ENCODE measurements at places on chromosomes 7 and 10.

GRCh38 chr7:118350260-118350659, 125.8 kb downstream of the ANKRD7 start:
- DNase-seq, result no peak

- DNase-seq, result no peak
These were observed 110.2 kb downstream of the TAF3 start for GRCh38 chr10:7928536-7928935.

DNA sequence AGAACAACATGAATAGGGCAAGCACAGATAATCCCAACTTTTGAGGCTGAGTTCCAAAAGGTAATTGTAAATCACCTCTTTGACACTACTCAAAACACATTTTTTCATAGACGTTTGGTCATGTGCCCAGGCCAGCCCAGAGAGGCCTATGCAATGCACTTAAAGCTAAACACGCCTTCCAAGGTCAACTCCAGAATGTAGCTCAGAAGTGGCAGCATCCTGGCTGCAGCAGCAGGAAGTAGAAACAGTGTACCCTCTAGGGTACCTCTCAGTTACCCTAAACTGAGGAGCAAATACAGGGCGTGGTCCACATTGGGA, 58.7 kb downstream of the OSBPL3 start:
- DNase-seq, result no peak

DNA sequence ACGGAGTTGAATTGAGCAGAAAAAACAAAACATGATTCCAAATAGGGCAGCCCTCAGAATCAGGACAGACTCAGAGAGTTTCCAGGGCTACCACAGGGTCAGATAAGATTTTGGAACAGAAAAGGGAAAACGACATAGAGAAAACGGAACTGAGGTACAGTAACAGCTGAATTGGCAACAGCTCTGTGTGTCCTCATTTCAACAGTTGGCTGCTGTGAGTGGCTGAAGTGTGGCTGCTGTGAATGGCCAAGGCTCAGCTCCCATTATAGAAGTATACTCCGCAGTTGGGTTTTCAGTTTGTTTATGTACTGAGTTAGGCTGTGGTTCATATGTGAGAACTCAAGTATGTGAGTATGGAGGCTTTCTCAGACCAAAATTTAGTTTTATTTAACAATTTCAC, 32.0 kb downstream of the ANTXRL start:
- no peak for DNase-seq

DNA sequence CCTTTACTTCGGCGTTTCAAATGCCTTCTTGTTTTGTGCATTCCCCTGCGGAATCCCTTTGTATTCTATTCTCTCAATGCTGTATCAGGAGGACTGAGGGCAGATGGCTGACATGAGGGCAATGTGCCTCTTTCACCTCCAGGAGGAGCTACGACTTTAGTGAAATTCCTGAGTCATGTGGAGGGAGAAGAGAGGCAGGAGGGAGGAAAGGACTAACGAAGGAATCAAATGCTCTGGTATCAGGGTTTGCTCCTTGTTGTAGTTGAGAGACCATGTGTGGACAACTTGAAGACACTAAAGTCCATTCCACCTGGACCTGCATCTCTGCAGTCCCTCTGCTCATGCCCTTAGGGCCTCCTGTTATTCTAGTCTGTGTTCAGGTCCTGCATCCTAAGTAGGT, 40.2 kb upstream of the PRSS58 start:
- no peak for DNase-seq

- DNase-seq, result no peak
These were observed 30.1 kb downstream of the INSIG1 start for GRCh38 chr7:155327590-155328320.

DNA sequence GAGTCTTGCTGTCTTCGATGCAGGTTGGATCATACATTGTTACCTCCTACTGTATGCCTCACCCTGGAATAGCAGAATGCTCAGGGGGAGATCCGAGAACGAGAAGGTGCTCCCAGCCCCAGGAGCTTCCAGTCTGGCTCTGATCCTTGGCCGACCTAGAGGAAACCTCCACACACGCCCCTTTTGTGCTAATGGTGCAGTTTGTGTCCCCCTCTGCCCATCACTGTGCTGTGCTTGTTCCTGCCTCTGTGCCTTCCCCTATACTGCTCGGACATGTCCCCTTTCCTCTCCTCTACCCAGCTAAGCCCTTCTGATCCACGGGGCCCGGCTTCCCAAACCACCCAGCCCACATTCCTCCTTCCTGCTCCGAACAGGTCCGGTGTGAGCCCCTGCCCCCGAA, 32.5 kb downstream of the ZNF775 start:
- DNase-seq, result no peak

DNA sequence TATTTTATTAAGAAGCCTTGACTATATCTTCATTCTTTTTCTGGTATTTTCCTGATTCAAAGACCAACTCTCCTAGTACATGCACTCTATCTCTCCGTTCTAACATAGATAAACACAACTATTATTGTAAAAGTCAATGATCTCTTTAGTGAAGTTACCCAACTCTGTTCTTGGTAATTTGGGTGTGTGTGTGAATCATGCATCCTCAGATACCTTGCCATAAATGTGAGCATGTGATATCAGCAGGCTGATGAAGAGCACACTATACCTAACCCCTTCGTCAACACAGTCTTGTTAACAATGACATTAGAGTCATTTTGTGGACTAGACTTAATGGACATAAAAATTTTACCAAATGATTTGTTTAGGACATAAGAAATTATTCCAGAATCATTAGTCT, 1122.1 kb downstream of the XPNPEP1 start:
- DNase-seq, result no peak

- no peak for DNase-seq
These were observed 152.0 kb downstream of the SVIL start for GRCh38 chr10:29482591-29483431.

All from stimulated activated CD8-positive, alpha-beta memory T cell treated with anti-CD3 and anti-CD28 coated beads, Interleukin-4, amount 100 ng/mL, for 1 hour (primary cell).